ENCODE measurements at places on chromosomes 5 and 9.

GRCh38 chr9:7237473-7238246 lies 479.9 kb downstream of the KDM4C start:
- peak; percentile 6 for DNase-seq

DNA sequence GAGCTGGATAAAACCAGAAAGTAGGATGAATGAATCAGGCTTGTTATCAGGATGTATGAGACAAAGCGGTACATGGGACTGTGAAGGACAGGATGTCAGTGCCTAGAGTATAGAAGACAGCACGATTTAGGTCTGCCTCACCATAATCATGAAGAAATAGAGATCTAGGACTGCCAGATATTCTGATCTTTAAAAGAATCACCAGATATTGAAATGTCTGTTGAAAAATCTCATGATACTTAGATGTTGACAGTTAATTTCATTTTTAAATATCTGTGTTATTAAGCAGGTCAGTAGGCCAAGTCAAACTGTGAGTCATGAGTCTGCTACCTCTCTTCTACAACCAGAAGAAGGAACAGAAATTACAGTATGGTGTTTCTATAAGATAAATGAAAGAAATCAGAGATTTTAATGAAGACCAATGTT lies 65.0 kb downstream of the ST8SIA4 start:
- DNase-seq, result no peak

- DNase-seq, result no peak
These were observed 7.1 kb upstream of the EGFL7 start for GRCh38 chr9:136655536-136656182.

DNA sequence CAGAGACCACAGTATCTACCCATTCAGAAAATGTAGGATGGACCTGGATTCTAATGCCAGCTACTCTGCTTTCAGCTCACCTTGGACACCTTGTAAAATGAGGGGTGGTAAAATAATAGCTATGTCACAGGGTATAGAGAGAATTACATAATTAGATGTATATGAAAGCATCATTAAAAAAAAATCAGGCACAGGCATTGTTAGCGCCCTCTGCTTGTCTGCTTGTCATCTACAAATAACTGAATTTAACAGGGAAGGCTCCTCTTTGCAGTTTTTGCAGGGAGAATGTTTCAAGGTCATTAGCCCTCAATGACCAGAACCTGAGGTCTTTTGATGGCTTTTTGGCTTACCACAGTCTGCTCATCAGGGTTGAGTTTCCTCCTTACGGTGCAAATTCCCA lies 58.0 kb downstream of the GPR21 start:
- no peak for DNase-seq

- DNase-seq, result no peak
These were observed 109.1 kb upstream of the SPATA31D4 start for GRCh38 chr9:81819155-81819554.

- DNase-seq, result no peak
These were observed 839.9 kb downstream of the MAT2B start for GRCh38 chr5:164345173-164345849.

GRCh38 chr9:120868339-120868675 lies 8.7 kb downstream of the PHF19 start:
- DNase-seq, result no peak

DNA sequence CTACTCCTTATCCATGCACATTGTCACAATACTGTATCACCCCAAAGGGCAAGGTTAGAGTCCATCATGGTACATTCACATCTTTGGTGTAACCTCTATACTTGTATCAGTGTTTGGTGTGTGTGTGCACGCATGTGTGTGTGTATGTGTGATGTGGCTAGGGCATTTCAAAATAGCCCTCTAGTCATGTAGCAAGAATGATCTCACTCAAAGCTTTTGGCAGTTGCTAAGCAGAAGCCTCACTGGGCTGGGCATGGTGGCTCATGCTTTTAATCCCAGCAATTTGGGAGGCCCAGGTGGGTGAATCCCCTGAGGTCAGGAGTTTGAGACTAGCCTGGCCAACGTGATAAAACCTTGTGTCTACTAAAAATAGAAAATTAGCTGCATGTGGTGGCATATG lies 245.3 kb downstream of the ADGRV1 start:
- DNase-seq, result no peak

GRCh38 chr9:113537229-113537810 lies 73.8 kb downstream of the RGS3 start:
- no peak for DNase-seq

- DNase-seq, result no peak
These were observed 9.3 kb downstream of the OR1N2 start for GRCh38 chr9:122562134-122562760.

DNA sequence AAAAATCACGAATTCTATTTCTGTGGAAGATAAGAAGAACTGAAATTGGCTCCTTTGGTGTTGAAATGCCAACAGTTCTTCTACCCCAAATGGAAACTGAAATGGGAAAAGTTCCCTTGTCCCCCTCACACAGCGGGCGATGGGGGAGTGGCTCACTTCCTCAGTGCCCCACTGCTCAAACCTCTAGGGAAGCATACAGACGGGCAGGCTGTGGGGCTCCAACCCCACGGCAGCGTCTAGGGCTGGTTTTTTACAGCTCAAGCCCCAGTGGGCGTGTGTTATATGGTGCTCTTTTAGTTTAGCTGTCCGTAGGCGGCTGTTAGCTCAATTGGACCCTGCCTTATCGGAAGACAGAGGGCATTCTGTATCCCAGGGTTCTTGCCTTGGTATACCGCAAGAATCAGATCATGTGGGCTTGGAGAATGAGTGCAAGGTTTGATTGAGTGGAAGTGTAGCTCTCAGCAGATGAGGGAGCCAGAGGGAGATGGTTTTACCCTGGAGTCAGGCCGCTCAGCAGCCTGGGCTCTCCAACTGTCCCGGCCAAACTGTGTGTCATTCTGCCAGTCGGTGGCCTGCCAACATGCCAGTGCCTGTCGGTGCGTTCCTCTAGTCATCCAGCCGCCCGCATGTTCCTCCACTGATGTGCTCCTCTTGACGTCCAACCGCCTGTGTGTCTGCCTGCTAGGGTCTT lies 166.3 kb upstream of the ZNF608 start:
- DNase-seq, result no peak

- DNase-seq, result peak; percentile 86
These were observed 95.4 kb upstream of the NR5A1 start for GRCh38 chr9:124602632-124603031.

DNA sequence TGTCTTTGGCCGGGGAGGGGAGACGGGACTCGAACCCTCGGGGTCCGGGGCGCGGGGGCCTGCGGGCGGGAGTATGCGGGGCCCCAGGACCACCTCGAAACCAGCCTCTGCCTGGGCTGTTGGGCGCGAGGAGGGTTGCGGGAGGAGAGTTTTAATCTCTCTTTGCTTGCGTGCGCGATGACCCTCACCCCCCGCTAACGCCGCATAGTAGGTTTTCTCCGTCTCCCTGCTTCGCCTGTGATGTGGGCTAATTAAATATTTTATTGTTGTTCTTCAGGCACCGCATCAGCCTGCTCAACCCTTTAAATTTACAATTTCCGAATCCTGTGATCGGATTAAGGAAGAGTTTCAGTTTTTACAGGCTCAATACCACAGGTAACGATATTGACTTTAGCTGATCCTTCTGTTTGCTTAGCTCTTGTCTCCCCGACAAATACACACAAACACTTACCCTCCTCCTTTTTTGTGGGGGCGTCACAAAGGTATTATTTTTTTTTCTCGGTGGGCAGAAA lies 1.7 kb downstream of the TLE4 start:
- DNase-seq, result no peak

- no peak for DNase-seq
These were observed 182.8 kb downstream of the CFAP90 start for GRCh38 chr5:7668161-7668560.

Measured in NCI-H2029 treated with DMSO at 0.1 percent for 48 hours (cell line).